Lower lobe of right lung (tissue), 2 donors: ENCODE measurements at places on chromosomes 1 and 21.

DNA sequence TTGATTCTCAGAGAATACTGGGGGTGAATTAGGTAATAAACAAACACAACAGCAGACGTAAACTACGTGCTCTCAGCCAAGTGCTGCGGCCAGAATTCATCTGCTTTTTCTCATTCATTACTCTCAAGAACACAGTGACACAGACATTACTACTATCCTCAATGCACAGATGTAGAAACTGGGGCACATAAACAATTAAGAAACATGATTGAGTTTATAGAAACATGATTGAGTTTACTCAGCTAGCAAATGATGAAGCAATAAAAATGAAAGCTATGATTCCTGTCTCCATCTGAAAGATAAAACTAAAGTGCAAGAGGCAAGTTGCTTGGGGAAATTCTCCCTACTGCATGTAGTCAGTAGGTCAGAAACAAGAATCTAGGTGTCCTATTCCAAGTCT, 140.5 kb downstream of the IFI44 start:
- no peak for DNase-seq

DNA sequence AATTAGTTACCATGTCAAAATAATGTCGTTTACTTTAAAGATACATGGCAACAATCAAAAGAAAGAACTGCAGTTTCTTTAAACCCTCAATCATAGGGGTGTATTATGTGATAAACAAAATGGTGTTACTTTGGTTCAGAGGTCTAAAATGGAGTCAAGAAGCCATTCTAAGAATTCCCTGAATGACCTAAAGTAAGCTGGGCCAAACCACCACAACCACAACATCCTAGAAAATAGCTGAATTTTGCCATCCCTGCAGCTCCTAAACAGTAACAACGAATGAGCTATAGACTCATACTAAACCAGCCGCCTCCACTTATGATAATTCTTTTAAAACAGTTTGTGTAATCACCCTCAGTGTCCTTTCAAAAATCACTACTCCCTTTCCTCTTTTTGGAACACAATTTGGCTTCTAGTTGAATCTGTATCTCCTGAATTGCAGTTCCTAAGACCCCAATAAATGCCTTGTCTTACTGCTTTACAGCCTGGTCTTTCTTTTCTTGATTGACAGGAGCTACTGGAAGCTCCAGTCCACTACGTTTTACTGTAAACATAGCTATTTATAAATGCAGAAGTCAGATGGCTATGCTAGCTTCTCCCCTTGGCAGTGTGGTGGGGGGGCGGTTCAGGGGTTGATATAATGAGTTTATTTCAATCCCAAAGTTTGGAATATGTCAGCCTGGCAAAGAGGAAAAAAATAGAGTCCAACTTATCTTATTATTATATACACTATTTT, 84.3 kb downstream of the PLPPR4 start:
- no peak for DNase-seq

DNA sequence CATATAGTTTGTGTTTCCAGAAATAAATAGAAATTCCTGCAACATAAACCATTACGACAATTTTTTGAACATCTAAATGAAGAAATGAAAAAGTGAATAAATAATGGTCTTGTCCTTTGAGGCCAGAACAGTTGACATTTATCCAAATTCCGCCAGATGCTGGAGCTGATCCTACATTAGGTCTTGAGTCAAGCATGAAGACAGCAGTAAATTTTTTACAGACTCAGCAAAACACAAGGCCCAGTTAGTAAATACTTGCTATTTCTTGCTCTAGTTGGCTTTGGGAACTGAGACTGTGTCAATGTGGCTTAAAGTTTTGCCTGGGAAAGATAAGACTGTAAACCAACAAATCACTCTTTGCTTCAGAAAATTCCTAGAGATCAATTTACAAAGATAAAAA, 540.1 kb upstream of the RGS18 start:
- no peak for DNase-seq

GRCh38 chr1:36885540-36886357, 148.6 kb downstream of the GRIK3 start:
- no peak for DNase-seq

- no peak for DNase-seq
These were observed 66.9 kb upstream of the APOBEC4 start for GRCh38 chr1:183720028-183720427.

GRCh38 chr21:42653231-42654061, at the start of gene PDE9A:
PDE9A (plus strand) TSS chr21:42653621; CDS start chr21:42653815, 194 bp downstream.
- peak; percentile 49 for DNase-seq

DNA sequence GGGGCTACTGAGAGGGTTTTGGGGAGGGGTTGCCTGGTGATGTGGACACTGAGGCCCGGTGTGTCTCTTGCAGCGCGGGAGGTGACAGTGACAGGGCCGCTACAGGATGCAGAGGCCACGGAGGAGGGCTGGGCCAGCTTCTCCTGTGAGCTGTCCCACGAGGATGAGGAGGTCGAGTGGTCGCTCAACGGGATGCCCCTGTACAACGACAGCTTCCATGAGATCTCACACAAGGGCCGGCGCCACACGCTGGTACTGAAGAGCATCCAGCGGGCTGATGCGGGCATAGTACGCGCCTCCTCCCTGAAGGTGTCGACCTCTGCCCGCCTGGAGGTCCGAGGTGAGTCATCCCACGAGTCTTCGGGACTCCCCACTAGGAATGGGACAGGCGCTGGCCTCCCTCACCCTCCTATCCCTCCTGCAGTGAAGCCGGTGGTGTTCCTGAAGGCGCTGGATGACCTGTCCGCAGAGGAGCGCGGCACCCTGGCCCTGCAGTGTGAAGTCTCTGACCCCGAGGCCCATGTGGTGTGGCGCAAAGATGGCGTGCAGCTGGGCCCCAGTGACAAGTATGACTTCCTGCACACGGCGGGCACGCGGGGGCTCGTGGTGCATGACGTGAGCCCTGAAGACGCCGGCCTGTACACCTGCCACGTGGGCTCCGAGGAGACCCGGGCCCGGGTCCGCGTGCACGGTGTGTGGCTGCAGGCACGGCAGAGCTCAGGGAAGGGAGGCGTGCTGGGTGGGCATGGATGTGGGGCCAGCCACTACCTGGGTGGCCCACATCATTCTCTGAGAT, 72.5 kb downstream of the OBSCN start:
- DNase-seq = peak; percentile 42

DNA sequence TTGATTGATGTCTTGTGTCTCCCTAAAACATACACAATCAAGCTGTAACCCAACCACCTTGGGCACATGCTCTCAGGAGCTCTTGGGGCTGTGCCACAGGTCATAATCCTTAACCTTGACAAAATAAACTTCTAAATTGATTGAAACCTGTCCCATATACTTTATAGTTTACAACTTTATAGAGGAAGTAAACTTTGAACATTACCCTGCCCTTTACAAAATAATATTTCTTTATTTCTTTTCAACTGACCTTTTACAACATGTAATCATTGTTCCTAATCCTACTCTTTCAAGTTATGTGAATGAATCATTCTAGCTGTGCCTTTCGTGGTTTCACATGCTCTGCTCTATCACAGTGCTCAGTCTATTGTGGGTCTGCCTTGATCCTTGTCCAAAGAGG, 118.3 kb upstream of the ATP1A1 start:
- DNase-seq = no peak

DNA sequence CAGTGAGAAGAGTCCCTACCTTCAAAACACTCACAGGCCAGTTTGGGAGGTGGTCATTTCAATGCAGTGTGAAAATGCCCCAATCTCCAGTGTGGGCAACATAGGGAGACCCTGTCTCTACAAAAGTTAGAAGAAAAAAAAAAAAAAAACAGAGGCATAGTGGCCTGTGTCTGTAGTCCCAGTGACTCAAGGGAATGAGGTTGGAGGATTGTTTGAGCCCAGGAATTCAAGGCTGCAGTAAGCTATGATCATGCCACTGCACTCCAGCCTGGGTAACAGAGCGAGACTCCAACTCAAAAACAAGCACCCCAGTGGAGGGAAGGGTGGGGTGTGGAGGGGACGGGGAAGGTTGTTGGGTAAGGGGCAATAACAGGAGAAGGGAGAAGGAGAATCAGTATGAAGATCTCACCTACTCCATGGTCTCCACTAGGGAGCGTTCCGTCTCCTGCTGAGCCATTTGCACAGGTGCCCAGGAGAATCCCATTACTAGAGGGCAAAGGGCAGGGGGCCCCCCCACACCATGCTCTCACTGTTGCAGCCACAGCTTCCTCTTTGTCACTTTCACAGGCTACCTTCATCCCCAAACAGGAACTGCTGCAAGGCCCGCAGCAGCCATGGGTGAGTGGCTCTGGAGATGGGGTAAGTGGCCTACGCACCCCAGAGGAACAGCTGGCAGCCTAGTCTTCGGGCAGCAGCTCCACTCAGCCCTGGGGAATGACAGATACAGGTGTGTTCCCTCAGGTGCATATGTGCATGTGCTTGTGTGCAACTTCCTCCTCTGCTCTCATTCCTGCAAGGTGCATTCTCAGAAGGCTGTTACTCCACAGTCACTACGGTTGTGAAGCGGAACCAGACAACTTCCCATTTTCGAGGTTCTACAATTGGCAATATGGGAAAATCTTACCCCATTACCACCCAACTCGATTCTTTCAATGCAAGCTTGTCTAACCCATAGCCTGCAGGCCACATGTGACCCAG, 87.9 kb upstream of the LYST start:
- DNase-seq = peak; percentile 78

GRCh38 chr1:165129568-165130164, 226.8 kb downstream of the LMX1A start:
- peak; percentile 57 for DNase-seq

- DNase-seq = no peak
These were observed 55.8 kb downstream of the UROD start for GRCh38 chr1:45067806-45068205.

DNA sequence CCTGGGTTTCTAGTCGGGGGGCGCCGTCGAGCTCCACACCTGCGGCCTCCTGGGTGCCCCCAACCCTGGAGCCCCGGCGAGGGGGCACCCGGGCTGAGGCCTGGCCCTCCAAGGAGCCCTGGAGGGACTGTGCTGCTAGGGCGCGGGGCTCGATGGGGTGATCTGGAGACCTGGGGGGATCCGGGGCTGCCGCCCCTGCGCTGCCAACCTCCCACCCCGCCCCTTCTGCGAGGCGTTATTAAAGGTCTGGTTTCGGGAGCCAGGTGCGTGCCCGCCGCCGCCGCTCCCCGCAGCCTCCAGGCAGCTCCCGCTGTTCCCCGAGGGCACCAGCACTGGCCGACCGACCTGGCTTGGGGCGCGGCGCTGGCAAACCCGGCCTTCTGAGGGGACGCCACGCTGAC, 746 bp upstream of the POFUT2 start:
- no peak for DNase-seq

- no peak for DNase-seq
These were observed 6.9 kb upstream of the SYT14 start for GRCh38 chr1:209931141-209931540.

- no peak for DNase-seq
These were observed 259.6 kb upstream of the RRP15 start for GRCh38 chr1:218025454-218025853.

DNA sequence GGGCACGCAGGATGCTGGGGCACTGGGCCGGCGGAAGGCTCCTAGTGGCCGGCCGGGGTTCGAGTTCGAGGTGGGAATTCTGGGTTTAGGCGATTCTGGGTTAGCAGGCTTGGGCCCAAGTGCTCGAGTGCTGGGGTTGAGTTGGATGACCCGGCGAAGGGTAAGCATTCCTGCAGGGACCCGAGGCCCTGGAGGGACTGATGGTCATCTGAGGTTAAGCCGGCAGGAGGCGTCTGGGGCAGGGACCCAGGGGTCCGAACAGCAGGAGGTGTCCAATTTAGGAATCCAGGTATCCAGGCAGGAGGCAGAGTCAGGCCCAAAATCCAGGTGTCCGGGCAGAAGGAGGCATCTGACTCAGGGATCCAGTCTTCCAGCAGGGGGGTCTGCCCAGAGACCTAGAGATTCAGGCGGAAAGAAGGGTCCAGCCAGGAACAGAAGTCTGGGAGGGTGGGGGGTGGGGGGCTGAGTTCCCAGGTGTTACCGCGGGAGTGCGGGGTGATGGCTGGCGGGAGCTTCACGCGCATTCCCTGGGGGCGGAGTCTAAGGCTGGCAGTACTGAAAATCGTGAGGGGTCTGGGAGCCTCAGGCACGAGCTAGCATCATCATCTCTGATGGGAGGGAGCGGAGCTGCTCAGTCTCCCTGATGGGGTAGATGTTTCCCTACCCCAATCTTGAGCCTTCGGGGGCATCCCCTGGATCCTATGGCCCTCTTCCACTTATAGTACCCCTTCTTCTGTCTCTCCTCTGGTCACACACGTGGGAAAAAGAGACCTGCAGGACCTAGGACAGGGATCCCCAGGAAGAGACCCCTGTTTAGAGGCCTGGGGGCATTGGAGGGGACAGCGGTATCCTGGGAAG, 585 bp downstream of the GPR3 start:
- DNase-seq = no peak

DNA sequence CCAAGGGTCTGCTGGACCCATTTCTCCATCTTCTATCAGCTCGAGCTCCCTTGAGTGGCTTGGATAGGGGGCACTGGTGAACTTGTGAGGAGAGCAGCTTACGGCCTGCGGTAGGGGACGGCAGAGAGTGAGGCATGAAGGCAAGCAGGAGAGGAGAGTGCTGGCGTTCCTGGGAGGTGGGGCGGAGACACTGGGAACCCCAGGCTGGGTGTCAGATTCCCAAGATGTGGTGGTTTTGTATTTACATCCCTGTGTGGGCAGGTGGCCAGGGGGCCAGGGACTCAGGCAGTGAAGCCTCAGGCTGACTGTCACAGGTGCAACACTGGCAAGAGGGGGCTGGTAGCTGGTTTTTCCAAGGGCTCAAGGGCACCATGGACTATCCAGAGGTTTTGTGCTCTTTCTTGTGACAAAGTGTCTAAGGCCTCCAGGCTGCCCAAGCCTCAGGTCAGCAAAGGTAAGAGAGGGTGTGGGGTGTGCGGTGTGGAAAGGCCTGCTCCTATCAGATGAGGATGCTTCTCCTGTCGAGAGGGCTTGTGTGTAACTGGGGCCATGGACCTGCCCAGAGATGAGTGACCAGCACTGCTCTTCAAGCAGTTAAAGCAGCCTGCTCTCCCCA, 45.1 kb upstream of the ROR1 start:
- no peak for DNase-seq

- no peak for DNase-seq
These were observed 11.5 kb upstream of the HSD17B7 start for GRCh38 chr1:162779043-162779442.
